ENCODE measurements at places on chromosomes 7 and 10. TPM values are rescaled to one million over a fixed set of nuclear protein-coding genes. Genes with fewer than 3 reads are reported as not detected.

The SGCE gene
- total RNA-seq: 69.9 TPM

The SNX10 gene
- total RNA-seq: 203 TPM

The ENTPD1 gene
- 20.2 TPM for total RNA-seq

The MGAM2 gene
- total RNA-seq: 2.4 TPM

The RBP3 gene
- total RNA-seq: not detected

DNA sequence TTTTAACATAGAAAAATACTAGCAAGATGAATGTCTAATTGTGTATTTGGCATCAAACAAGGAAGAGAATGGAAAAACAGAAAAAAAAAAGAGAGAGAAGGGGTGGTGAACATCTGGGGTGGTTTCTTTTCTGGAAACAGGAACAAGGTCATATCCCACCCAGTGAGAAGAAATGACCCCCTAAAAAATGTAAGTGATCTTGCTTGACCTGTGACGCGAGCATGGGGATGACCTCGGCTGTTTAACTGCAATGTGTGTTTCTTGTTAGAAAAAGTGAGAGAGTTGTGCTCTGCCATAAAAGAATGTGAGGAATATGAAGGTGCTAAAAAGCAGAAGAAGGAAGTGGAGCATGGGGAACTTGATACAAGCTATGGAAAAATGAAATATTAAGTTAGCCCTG lies 258.5 kb downstream of the AGMO start:
- DNase-seq: no peak

DNA sequence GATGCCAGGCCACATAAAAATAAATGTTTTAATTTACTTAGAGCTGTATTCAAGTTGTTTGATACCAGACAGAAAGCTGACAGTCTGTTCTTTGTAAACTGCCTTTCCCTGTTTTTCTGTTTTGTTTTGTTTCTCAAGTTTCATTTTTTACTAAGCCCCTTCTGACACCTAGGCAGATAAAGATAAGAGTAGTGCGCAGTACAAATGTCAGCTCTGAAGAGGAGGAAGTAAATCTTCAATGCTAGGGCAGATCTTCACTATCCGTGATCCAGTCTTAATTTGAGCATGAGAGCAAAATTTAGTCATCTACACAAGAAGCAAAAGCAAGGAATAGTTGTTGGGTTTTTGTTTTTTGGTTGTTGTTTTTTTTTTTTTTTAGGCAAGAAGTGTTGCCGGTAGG lies 27.3 kb downstream of the MTURN start:
- DNase-seq: no peak

DNA sequence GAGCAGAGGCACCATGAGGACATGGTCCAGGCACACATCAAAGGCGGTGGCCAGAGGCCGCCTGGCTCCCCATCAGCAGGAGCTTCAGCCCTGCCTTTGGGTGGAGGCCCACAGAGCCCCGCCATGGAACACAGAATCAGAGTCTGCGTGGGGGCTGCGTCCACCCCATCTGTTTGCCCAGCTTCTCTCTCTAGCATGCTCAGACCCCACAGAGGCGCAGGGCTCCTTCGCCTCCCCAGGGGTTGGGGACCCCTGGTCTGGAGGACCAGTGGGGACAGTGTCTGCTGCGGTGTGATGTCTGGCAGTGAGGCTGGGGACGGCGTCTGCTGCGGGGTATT lies 321.9 kb downstream of the PTPRN2 start:
- DNase-seq: no peak

DNA sequence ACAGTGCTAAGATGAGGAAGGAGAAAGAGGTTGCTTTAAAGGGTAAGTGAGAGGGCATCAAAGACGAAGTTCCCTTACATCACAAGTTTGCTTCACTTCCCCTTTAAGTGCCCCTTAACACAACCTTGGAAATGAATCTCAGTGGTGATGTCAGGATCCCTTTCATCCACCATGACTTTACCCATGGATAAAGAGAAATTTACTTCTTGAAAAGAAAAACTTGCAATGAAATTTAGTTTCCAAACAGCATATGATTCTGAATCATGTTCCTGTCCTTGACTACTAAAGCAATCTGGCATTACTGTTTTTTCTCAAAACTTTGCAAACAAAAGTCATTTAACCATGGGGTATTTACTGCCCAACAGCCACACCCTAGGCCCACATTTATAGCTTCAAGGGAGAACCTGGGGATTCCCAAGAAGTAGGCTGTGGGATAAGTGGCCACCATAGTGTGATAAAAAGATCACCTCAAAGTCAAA lies 135.9 kb downstream of the ITGB8 start:
- DNase-seq: no peak

DNA sequence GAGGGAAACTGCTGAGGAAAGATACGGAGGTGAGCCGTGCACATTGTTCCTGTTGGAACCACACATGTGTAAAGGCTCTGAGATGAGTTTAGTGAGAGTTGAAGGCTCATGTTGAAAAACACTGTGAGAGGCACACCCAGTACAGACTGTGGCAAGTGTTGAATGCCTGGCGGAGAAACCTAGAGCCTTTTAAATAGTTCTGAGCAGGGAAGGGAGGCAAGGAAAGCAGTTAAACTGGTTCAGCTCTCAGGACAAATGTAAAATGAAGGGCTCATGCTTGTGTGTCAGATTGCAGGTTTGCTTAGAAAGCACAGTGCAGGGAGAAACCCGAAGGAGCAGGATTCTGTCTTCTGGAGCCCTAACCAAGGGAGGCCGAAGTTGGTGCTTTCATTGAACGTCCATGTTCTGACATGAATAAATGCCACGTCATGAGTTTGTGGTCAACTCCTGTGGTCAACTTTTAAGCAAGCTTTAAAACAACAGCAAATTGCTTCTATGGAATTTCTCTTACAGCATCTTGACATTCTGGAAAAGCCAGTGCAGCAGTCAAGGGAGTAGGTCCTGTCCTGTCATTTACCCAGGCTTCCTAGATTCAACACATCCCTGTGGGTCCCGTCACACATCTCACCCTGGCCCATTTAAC lies 650.9 kb upstream of the GALNT17 start:
- no peak for DNase-seq

DNA sequence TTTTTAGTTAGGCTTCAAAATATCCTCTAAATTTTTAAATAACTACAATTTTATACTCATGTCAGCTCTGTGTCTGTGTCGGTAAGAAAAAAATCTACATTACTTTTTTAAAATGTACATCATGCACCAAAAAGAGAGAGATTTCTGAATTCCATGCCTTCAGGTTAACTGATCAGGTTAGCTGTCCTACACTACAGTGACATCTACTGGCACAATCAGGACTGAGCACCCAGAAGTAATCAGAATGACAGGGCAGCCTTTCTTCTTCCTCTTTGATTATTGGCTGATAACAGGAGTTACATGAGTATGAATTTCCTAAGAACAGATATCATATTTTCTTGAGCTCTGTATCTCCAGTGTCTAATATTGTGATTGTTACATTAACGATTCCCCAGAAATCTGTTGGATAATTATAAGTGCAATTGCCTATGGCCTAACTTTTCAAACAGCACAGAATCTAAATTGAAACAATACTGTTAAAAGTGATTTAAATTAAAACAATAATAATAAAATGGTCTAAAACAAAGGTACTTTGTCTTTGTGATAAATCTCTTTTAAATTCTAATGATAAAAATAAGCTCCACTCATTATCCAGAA lies 41.8 kb upstream of the HYCC1 start:
- DNase-seq: peak; percentile 91
